ENCODE measurements at places on chromosomes 16 and 17. TPM values are rescaled to one million over a fixed set of nuclear protein-coding genes. Genes with fewer than 3 reads are reported as not detected.

Gene PITPNM3
- total RNA-seq = 0.29 TPM

Gene RCVRN
- not detected for total RNA-seq

Gene IL21R
- total RNA-seq = 29.1 TPM

DNA sequence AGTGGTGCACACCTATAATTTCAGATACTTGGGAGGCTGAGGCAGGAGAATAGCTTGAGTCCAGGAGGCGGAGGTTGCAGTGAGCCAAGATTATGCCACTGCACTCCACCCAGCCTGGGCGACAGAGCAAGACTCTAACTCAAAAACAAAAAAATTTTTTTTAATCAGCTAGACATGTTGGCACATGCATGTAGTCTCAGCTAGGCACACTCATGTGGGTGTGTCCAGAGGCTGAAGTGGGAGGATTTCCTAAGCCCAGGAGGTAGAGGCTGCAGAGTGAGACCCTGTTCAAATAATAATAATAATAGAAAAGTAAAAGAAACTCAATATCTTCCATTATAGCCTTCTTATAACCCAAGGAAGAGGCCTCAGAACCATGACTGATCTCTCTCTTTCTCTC, 11.5 kb upstream of the ARHGAP17 start:
- DNase-seq = no peak

GRCh38 chr17:14746822-14747602, 446.1 kb downstream of the HS3ST3B1 start:
- no peak for DNase-seq

DNA sequence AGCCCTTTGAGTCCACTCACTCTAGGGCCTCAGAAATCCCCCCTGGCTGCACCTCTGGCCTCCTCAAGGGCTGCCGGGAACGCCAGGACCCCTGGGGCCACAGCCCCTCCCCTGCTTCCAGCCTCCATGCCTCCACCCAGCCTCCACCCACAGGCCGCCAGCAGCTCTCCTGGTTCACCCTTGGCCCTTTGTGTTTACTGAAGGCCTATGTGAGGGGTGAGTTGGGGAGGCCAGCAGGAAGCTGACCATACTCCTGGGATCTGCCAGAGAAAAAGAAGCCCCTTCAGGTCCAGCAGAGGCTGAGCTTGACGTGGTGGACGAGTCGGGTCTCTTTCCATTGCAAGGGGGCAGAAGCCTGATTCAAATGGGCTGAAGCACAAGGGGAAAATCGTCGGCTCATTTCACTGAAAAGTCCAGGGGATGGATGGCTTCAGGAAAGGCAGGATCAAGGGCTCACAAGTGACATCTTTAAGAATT, 18.3 kb upstream of the ATP2A3 start:
- no peak for DNase-seq

GRCh38 chr17:44283344-44284023, 15.5 kb upstream of the SLC4A1 start:
- no peak for DNase-seq

DNA sequence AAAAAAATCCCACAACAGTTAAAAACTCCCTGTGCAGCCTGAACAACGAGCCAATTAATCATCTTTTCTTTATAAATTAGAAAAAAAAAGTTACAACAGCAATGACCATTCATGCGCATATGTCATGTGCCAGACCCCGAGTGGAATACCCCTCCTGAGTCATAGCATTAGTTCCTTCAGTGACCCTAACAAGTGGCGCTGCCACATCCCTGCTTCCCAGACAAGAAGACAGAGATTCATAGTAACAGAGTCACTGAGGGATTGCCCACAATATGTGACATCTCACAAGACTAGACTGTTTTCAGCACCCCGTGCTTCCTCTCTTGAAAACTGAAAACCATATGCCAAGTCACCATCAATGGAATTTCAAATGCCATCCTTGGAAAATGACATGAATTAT, 7.9 kb downstream of the UMOD start:
- no peak for DNase-seq

Measured in CD4-positive, alpha-beta memory T cell (primary cell).